NCI-H2081 treated with DMSO at 0.1 percent for 48 hours (cell line): ENCODE measurements at places on chromosomes 4 and X.

- DNase-seq, result no peak
Measured at GRCh38 chr4:40804598-40804997, 54.8 kb downstream of the NSUN7 start.

DNA sequence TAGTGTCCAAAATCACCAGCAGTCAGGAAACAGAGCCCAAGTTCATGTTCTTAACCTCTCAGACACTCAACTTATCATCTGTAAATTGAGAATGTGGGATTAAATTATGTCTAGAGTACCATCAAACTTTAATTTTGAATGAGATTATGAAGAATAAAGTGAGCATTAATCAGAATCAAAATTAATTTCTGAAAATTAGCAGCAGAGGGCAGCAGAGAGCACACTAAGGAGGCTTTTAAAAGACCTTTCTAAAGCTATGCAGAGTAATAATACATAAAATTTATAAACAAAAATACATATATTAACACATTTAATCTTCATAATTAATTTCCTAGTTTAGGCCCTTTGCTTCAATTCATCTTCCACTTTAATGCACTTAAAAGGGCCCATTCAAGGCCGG, 7.1 kb downstream of the TASL start:
- DNase-seq, result no peak

DNA sequence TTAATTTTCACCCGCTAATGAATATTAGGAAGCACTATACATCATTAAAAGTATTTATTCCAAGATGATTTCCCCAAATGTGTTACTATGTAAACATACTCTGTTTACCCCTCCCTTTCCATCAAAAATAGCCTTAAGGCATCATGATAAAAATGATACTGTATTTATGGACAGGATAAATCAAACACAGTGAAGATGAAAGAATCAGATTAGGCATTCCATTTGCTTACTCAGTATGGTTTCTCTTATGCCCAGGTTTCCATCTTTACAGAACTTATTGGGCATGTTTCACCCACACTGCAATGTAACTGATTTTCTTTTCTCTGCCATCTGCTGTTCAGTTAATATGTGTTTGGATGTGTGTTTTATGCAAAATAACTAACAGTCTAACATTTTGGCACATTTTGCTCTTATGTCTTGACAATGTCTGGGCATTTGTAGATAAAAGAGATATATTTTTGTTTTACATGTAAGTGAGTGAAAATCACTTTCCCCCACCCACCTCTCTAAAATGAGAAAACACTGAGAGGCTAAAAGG, 445.2 kb downstream of the RPA4 start:
- no peak for DNase-seq

DNA sequence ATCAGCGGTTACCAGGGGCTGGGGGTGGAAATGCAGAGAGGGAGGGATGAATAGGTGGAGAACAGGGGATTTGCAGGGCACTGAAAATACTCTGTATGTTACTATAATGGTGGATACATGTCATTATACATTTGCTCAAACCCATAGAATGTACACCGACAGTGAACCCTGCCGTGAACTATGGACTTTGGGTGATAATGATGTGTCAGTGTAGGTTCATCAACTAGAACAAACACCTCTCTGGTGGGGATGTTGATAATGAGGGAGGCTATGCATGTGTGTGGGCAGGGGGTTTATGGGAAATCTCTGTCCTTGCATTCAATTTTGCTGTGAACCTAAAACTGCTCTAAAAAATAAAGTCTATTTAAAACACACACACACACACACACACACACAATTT, 11.5 kb downstream of the HPSE start:
- no peak for DNase-seq

GRCh38 chr4:56821381-56822243, at the start of gene SPINK2:
SPINK2 (minus strand) TSS chr4:56821701; CDS start chr4:56821662, 39 bp downstream.
- DNase-seq, result peak; percentile 3
